ENCODE measurements at places on chromosomes 12 and 14.
A peak's percentile ranks its signal among the peaks of the same experiment; 100 is the strongest.

DNA sequence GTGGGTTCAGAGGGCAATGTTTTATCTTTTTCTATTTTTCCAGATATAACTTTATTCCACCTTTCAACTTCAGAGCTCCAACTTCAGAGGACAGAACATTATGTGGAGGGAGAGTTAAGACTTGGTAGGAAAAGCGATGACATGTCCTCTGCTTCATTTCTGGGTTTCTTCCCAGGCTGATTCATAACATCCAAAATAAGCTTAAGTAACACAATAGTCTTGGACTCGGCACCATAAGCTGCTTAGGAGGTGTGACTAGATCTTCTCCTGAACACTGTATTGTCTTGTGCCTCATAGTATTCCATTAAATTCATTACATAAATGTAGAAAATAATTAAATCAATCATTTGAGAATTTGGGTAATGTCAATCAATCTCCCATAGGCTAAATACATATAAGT lies 95.5 kb upstream of the PDE3A start:
- no peak for DNase-seq

DNA sequence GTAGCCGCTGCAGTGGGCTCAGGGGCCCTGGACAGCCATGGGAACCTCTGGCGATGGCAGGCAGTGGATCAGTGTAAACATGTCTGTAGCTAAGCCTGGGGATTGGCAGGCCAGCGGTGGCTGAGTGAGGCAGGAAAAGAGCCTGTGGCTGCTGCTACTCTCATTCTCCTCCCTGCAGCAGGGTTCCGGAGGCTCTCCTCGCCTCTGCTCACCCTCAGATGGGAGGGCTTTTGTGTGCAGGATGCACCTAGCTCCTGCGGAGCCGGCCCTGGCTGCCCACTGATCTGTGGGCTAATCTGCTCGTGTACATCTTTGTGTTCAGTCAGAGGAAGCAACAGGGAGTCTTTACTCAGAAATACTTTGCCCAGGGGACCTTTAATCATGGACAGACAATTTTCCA lies 59.5 kb downstream of the GALNT8 start:
- DNase-seq: no peak

DNA sequence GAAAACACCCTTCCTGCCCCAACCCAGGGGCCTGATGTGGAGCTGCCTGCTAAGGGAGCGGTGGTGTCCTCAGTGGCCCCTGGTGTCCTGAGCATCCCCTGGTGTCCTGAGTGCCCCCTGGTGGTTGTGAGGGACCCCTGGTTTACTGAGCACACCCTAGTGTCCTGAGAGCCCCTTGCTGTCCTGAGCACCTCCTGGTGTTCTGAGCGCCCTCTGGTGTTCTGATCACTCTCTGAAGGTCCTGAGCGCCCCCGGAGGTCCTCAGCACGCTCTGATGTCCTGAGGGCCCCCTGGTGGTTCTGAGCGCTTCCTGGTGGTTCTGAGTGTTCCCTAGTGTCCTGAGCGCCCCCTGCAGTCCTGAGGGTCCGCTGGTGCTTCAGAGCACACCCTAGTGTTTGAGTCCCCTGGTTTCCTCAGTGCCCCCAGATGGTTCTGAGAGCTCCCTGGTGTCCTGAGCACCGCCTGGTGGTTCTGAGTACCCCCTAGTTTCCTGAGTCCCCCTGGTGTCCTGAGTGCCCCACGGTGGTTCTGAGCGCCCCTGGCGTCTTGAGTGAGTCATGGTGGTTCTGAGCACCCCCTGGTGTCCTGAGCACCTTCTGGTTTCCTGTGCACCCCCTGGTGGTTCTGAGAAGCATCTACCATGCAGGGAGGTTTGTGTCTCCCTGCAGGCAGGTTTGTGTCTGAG lies 1004.2 kb downstream of the TMEM121 start:
- no peak for DNase-seq

- DNase-seq: peak; percentile 78
Observed at GRCh38 chr12:49187184-49187583, 1.7 kb downstream of the TUBA1A start.

DNA sequence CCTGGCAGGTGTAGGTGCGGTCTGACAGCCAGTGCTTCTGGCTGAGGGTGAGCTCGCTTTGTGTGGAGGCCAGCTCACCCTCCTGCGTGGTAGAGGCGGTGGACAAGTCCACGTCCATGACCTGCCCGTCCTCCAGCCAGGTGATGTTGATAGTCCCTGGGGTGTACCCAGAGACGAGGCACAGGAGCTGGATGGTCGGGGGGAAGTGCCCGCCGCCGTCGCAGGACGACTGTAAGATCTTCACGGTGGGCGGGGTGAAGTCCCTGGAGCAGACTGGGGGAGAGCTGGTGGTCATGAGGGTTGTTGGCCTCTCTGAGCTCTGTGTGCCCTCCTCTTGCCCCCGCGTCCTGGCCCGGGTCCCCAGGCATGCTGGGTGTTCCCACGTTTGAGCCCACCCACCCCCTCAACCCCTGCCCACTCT lies 74.6 kb downstream of the TMEM121 start:
- DNase-seq: no peak

DNA sequence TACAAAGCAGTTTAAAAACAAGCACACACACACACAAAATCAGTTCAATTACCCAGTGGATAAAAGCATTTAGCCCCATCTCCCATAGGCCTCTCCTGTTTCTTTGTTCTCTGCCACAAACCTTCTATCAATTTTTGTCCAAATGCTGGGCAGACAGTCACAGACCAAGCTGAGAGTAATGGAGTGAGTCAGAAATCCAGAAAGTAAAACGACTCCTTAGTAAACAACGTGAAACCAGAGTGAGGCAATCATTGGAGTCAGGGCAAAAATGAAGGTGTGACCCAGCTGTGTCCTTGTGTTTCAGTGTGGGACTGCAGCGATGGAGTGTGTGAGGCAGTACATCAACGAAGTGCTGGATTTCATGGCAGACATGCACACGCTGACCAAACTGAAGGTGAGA lies 102.0 kb downstream of the PRIMA1 start:
- no peak for DNase-seq

- no peak for DNase-seq
Observed at GRCh38 chr12:29719381-29719780, 64.4 kb downstream of the TMTC1 start.

- no peak for DNase-seq
Observed at GRCh38 chr12:2627835-2628191, 167.0 kb upstream of the FKBP4 start.
